ENCODE measurements at places on chromosomes 12 and 14.

- no peak for DNase-seq
These were observed 56.9 kb downstream of the GARIN6 start for GRCh38 chr12:99704458-99704857.

- DNase-seq = no peak
These were observed 461.7 kb downstream of the GXYLT1 start for GRCh38 chr12:41683023-41683422.

DNA sequence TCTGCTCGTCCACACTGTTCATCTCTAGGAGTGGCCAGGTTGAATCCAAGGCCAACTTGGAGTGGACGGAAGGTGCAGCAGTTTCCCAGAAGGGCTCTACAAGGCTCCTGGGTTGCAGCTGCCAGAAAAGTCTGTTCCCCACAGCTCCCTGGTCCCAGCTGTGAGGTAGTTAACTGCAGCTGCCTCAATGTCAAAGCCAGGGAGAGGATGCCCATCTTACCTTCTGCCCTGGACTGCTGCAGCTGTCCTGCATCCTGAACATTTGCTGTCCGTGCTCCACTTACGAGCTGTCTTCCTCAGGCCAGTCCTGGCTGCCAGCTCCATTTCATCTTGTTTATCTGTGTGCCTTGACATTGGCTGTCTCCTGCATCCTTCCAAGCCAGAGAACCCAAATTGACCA, 227.3 kb downstream of the SLC41A2 start:
- DNase-seq = no peak

GRCh38 chr12:99767809-99768208, 120.3 kb downstream of the GARIN6 start:
- DNase-seq = no peak

GRCh38 chr12:90274407-90274806, 565.8 kb upstream of the ATP2B1 start:
- no peak for DNase-seq

DNA sequence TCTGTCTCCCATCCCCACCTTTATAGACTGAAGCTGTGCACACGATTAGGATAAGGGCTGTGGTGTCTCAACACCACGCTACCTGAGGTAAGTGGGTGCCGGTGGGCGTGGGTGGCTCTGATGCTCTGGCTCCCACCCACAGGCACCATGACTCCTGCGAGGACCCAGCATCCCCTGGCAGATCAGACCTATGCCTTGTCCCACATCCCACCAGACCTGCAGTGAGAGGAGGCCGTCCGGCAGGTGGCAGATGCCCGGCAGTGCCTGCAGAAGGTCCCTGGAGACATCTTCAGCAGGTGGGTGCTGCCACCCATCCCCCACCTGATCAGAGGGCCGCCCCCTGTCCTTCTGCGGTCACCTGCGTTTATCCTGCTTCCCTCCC, 104.4 kb upstream of the PRB2 start:
- no peak for DNase-seq

DNA sequence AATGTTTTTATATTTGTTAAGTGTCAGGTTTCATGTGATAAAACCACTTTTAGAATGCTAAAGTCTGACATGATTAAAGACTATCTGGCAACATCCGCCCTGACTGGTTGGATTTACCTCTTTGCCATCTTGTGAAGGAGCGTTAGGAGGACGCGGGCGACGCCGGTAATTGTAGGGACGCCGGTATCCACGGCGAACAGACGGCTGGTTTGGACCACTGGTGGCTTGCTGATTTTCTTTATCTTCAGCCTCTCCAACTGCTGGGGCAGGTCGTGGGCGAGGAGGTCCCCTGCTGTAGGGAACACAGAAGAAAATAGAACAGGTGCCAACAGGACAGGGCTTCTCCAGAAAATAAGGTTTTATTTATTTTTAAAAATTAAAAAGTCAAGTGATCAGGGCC, 21.3 kb downstream of the YBX3 start:
- no peak for DNase-seq

- DNase-seq = no peak
These were observed 84.2 kb downstream of the GRIP1 start for GRCh38 chr12:66594688-66595087.

- no peak for DNase-seq
These were observed 6.3 kb upstream of the MLXIP start for GRCh38 chr12:122072031-122072970.

GRCh38 chr12:131104463-131105350, 151.0 kb downstream of the ADGRD1 start:
- peak; percentile 76 for DNase-seq

- no peak for DNase-seq
These were observed 79.7 kb downstream of the PAPOLA start for GRCh38 chr14:96581902-96582301.

DNA sequence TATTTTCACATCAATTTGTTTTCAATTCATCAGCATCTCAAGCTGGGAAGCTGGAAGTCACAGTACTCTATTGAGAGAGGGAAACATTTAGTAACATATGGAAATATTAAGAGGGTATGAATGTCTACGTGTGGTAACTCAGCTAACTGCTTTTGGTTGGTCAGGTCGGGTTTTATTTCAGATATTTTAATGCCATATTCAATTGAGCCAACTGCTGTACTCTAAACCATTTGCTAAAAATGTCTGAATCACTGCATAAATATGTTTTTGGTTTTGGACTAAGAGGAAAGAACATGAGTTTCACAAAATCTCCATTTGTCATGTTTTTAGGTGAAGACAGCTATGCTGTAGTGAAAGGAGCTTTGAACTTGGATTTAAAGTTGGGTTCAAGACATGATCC, 18.9 kb upstream of the PPFIBP1 start:
- no peak for DNase-seq

GRCh38 chr12:53059434-53060063, 9.7 kb downstream of the TNS2 start:
- no peak for DNase-seq
